Activated T-helper 1 cell treated with anti-CD3 and anti-CD28 coated beads, Interleukin-2, amount 50 U/mL, for 16 hours (primary cell): ENCODE measurements at places on chromosomes 3 and 15.

DNA sequence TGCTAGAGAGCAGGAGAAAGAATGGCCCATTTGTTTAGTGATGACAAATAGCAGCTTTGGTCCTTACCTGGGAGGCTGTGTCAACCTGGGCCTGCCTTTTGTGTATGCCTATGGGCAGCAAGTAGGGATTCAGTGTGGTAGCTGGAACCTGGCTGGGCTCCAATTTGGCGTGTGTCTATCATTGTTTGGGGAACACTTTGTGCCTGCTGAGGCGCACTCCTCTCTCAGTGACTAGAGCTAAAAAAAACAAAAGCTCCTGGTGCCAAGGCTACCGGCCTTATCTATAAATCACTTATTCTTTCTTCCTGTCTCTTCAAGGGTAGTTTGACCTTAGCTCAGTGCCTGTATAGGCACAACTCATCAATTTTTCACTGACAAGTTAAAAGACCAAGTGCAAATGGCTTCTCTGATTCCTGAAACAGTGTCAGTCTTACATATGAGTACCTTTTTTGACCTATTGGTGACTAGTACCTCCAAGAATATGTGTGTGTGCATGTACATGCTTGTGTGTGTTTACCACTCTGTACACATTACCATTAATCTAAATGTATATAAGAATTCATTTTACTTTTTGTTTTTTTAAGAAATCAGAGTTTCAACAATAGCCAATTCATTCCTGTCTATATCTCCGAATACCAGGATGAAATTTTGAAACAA lies 54.6 kb downstream of the GMNC start:
- DNase-seq: no peak

- no peak for DNase-seq
Observed at GRCh38 chr3:9615003-9615628, 34.2 kb upstream of the MTMR14 start.

GRCh38 chr3:117399311-117400078 lies 689.9 kb downstream of the TUSC7 start:
- no peak for DNase-seq

GRCh38 chr3:10145685-10146084 lies 4.1 kb downstream of the VHL start:
- no peak for DNase-seq
